ENCODE measurements at places on chromosomes 13 and 19.

DNA sequence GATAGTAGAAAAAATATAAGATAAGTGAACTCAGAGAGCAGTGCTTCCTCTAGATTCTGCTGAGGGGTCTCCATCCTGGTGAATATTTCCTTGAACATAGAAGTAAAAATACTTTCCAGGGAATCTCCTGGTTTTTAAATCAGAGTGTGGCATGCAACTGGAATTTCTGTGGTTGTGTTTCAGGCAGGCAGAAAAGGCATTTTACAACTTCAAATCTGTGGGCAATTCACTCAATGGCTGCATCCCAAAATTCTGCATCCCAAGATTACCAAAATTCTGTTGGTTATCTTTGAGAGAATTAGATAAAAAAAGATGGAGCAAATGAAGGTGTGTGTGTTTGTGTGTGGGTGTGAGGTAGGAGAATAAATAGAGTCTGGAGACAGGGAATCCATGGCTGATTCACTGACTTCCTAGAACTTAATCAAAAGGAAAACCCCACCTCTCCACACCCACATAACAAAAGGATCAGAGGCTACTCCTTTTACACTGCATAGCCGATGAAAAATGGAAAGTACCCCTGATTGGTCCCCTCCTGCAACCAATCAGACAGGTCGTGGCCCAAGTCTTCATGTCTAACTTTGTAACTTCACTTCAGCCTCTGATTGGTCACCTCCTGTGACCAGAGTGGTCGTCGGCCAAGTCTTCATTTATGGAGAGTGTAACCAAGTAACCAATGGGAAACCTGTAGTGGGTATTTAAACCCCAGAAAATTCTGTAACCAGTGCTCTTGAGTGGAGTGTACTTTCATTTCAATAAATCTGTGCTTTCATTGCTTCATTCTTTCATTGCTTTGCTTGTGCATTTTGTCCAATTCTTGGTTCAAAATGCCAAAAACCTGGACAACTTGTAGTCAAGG, 112.8 kb downstream of the DLEU7 start:
- no peak for DNase-seq

- no peak for DNase-seq
Measured at GRCh38 chr13:113813749-113814434, 50.0 kb downstream of the GAS6 start.

GRCh38 chr13:95385798-95386197, 84.5 kb upstream of the ABCC4 start:
- no peak for DNase-seq

- DNase-seq, result no peak
Measured at GRCh38 chr13:112105892-112106291, 38.9 kb downstream of the SOX1 start.

GRCh38 chr19:18441804-18442788, 4.2 kb upstream of the ISYNA1 start:
- DNase-seq, result no peak

GRCh38 chr13:27371932-27372331, 52.5 kb upstream of the GTF3A start:
- DNase-seq, result no peak

DNA sequence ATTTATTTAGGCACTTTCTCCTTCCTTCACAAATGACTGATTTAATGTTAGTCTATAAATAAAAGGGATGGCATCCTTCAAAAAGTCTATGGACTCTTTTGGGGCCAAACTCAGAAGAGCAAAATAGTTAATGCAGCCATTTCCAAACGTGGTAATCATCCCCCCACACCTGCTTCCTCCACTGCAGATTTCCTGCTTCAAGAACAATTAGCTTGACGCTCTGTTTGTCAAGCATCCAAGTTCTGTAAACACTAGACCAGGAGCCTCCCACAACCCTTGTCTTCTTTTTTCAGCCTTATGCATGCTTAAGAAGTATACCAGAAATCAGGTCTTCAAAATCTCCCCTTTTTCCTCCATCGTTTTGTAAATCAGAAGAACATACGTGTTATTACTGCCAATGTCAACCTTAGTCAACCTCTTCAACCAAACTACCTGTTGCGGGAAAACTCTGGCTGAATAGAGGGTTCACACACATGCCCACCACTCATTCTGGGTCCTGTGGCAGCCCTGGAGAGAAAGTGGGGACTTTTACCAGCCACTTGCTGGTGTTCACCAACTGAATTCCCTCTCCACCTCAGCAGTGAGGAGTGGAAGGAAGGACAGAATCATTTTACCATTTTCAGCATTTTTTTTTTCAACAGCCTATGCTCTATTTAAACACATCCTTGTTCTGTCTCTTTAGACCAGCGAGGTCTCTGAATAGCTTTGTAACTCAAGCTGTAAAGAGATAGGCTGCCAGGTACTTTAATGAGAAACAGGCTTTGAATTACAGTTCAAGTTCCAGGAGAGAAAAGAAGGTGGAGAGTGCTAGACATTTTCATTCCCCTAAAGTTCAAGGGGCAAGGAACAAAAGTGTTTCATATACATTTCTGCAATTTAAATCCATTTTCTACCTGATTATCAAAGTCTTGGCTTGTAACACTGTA, 39.1 kb downstream of the EFNB2 start:
- peak; percentile 47 for DNase-seq

DNA sequence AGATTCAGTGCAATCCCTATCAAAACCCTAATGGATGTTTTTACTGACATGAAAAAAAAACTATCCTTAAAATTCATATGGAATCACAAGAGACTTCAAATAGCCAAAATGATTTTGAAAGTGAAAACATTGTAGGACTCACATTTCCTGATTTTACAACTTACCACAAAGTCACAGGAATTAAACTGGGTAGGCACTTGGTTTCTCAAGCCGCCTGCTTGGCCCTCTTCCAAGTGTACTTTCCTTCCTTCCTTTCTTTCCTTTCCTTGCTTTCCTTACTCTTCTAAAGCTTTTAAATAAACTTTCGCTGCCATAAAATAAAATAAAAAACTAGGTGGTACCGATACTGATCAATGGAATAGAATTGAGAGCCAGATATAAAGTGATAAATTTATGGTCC, 21.0 kb upstream of the CD33 start:
- no peak for DNase-seq
